NCI-H510A treated with DMSO at 0.1 percent for 48 hours (cell line): ENCODE measurements at places on chromosomes 11 and 22.

DNA sequence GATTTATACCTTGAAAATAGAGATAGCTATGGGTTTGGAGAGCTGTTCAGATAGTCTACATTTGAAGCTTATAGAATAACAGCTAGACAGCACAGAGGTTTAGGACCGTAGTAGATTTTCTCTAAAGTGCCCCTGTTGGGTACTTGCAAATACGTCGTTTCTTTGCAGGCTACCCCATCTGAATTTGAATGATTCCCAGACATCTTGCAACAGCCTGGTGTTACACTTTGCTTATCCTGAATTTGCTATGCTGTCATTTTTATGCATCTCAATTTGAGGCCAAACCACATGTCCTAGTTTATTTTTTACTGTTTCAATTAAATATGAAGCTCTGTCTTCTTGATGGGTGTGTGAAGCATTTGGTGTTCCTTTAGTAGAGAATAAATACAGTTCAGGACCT, 142.1 kb downstream of the WNT11 start:
- no peak for DNase-seq

- DNase-seq, result peak; percentile 49
These were observed 33.0 kb upstream of the PAK1 start for GRCh38 chr11:77506857-77507256.

DNA sequence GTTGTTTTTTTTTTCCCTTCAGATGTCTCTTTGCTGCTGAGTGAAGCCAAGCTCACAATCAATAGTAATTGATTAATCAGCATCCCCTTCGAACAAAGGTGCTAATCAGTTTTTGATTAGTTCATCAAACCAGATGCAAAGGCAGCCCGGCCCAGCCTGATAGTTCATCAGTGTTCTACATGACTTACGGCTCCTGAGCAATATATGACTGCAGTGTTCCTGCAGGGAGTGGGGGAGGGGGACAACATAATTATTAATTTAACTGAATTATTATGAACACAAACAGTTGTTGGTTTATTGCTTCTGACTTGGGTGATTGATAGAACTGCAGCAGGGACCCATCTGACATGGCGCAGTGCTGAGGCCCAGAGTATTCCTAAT, 315.3 kb downstream of the CADM1 start:
- DNase-seq, result no peak

DNA sequence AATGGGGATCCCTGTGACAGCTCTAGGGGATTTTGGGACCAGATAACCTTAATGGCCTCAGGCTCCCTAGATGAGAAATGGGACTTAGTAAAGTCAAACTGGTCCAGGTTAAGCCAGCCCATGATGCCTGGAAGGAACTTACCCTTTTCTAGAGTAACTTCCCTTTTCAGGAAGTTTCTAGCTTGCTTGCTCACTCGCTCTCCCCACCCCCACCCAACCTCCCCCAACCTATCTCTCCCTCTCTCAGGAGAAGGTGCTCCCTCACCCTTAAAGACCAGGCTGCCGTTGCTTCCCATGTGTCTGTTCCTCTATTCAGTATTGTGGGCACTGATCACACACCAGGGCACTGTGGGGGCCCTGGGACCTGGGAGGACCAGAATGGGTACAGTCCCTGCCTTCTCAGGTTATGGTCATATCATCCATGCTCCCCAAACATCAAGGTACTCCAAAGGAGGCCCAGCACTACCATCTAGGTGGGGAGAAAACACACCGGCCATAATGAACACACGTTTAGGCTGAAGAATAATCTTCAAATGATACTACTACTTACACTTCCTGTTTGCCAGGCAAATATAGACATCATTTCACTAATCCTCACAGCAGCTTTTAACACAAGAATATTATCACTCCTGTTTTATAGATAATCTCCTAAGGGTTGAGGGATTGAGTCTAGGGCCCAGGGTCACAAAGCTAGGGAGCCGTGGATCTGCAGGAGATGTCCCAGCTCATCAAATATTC, 18.2 kb downstream of the KCNQ1OT1 start:
- DNase-seq, result no peak

DNA sequence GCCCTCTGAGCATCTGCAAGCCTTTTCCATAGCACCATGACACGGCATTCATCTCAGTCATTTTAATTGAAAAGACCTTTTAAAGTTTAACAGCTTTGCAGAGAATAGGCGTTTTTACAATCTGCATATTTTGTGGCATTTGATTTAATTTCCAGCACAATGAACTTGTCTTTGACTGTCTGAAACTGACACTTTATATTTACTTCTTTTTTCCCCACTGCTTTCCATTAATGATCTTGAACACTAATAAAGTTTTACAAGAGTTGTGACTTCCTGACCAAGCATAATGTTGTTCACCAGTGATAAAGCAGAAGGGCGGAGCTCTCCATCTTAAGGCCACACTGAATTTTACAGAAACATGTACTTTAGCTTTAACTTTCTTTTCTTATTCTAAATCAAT, 548.7 kb downstream of the FAM181B start:
- DNase-seq, result no peak

DNA sequence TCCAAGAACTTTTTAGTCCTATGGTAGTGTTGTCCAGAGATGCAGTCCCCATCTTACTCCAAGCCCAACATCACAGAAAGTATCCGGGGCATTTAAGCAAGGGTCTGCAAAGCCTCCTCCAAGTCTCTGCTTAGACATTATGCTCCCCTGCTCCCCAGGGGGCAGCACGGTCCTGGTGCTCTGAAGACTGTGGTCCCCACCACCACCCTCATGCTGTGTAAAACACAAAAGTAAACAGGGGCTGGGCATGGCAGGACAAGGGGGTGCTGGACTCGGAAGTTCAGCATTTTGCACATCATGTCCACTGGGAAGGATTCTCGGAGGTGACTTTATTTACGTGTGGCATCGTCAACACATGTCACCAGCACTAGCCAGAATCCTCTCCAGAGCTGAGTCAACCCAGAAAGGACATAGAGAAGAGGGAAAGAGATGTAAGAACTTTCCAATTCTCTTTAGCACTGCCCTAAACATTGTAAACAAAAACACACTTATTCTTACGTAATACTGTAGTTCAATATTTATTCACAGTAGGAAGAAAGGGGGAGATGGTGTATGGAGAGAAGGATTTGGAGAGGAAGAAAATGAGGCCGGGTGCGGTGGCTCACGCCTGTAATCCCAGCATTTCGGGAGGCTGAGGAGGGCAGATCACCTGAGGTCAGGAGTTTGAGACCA, 37.7 kb downstream of the TCIRG1 start:
- no peak for DNase-seq

DNA sequence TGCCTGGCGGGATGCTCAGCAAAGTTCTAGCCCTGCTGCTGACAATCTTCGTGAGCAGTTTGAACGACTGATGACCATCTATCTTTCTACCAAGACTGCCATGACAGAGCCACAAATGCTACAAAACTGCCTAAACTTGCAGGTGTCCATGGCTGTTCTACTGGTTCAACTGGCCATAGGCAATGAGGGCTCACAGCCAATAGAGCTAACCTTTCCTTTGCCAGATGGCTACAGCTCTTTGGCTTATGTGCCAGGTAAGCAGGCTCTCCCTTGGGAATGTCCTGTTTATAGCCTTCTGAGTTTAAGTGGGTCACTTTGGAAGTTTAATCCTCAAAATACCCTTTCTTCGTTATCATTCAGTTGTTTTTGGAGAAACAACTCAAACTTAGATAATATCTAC, 20.1 kb downstream of the UBE4A start:
- no peak for DNase-seq

- DNase-seq, result no peak
These were observed 23.7 kb upstream of the CBX7 start for GRCh38 chr22:39176143-39176713.

DNA sequence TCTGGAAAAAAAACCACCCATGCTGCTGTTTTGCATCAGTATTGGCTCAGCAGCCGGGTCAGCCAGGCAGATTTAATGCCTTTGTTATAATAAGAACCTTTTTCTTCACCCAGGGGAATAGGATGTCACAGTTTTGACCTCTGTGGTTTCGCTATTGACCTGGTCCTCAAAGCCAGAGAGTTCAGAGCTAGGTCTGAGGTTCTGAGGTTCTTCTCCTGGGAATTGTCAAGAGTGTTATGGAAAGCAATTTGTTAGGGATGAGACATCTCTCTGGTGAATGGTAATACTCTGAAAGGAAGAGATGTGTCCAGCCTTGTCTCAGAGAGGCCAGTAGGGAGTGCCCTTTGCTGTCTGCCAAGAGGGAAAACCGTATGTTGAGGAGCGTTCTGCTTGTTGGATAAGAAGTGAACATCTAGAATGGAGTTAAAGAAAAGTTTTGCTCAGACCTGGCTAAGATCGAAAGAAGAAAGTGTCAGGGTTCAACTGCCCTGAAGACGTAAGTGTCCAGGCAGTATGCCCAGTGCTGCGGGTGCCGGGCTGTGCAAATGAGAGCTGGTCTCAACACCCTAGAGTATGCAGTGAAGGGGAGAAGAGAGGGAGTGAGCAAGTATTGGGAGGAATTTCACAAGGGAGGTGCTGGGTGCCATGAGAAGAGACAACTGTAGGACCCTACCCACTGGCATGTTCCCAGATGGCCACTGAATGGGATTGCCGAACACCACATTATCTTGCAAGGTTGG, 150.9 kb upstream of the TTC12 start:
- DNase-seq, result no peak

DNA sequence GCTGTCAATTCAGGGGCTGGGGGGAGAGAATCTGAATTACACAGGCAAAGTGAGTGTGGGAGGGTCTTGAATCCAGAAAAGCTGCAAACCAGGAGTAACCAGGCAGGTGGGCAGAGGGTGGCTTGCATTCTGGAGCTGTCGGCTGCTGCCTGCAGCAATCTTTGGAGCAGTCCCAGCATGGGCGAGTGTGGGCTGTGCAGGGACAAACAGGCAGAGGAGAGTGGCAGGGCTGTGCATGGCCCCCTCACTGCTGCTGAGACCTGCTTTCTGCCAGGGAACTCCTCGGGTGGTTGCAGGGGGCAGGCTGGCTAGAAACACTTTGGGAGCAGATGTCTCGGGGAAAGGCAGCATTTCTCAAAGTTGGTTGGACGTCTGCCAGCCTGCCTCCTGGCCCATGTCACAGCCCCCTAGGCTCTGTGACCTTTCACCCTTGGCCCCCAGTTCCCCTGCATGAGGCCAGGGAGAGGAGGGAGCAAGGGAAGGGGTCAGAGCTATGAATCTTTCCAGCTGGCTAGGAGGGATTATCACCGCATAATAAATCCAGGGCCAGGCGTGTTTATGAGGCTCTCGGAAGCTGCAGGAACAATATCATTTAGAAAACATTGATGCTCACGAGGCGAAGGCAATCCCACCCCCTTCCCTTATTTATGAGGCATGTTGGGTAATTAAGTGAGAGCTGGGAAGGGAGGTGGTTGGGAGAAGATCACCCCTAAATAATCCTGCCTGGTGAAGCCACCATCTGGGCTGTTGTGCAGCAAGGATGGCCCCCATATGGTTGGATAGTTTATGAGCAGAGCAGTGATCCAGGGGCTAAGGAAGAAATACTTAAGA, 212.3 kb upstream of the NCAM1 start:
- DNase-seq, result no peak

DNA sequence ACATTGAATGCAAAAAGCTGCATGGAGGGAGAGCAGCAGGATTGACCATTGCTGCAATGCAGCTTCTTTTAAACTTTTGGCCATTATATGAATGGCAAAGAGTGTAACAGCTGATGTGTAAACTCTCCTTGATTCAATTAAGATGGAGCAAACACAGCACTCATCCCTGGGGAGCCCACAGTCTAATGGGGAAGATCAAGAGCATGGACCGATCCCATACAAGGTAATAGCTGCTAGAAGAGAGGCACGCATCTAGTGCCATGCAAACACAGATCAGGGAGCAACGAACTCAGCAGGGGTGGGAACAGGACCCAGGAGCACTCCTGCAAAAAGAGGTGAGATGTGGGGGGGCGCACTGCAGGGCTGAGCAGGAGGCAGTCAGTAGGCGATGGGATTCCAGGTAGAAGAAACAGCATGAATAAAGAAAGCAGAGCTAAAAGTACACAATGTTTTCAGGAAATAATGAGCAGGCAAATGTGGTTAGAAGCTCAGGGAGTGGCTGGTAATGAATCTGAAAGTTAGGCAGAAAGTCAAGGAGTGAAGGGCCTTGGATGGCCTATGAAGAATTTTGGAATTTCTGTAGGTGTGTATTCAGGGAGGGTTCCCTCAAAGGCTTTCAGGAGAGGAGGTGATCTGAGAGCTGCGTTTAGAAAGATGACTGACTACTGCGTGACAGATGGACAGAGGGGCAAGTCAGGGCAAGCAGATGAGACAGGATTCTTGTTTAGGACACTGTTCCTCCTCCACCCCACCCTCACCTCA, 17.2 kb upstream of the BMAL1 start:
- DNase-seq, result no peak

- DNase-seq, result no peak
These were observed 72.7 kb downstream of the FEZ1 start for GRCh38 chr11:125423247-125423849.

GRCh38 chr11:34680918-34681586, 60.2 kb downstream of the EHF start:
- no peak for DNase-seq

- peak; percentile 28 for DNase-seq
These were observed at the start of gene MFNG for GRCh38 chr22:37486224-37486845. MFNG (minus strand) TSS chr22:37486384; CDS start chr22:37486177, 207 bp downstream.

DNA sequence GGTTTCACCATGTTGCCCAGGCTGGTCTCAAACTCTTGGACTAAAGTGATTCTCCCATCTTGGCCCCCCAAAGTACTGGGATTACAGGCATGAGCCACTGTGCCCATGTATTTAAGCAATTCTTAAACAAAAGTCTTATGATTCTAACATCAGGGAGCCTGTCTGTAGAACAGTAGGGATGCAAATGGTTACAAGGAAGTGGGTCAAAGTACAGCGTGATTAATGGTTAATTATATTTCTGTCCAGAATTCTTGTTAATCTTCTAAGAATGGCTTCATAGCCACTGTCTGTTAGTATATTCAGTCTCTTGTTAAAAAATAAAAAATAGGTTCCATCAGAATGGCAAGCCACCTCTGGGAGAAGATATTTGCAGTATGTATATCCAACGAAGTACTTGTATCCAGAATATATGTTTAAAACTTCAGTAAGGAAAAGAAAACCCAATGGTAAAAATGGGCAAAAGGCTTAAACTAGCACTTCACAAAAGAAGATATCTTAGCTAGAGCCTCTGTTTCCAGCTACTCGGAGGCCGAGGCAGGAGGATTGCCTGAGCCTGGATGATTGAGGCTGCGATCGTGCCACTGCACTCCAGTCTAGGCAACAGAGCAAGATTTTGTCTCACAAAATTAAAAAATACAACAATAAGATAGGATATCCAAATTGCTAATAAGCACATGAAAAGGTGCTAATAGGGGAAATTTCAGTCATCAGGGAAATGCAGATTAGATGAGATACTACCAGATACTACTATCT, 22.9 kb downstream of the ATG13 start:
- DNase-seq, result no peak

GRCh38 chr11:21113876-21114275, 444.5 kb downstream of the NELL1 start:
- no peak for DNase-seq
